ENCODE measurements at places on chromosomes 13 and 19.

DNA sequence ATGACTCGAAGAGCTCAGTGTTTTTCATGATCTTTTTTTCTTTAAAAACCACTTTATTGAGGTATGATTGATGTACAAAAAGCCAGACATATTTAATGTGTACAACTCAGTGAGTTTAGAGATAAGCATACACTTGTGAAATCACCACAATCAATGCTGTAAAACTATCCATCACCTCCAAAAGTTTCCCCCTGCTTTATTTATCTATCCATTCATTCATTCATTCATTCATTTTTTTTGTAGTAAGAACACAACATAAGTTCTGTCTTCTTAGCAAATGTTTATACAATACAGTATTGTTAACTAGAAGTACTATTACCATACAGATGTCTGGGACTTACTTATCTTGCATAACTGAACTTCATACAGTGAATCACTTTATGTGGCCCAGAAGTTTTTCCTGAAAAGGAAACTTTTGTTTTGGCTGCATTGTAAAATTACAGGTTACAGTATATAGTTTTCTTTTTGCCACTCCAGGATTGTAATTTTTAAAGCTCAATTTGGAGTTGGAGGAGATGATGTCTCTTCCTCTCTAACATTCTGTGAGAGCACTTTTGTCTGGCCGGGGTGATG, 6.7 kb downstream of the RAP2A start:
- peak; percentile 20 for DNase-seq

DNA sequence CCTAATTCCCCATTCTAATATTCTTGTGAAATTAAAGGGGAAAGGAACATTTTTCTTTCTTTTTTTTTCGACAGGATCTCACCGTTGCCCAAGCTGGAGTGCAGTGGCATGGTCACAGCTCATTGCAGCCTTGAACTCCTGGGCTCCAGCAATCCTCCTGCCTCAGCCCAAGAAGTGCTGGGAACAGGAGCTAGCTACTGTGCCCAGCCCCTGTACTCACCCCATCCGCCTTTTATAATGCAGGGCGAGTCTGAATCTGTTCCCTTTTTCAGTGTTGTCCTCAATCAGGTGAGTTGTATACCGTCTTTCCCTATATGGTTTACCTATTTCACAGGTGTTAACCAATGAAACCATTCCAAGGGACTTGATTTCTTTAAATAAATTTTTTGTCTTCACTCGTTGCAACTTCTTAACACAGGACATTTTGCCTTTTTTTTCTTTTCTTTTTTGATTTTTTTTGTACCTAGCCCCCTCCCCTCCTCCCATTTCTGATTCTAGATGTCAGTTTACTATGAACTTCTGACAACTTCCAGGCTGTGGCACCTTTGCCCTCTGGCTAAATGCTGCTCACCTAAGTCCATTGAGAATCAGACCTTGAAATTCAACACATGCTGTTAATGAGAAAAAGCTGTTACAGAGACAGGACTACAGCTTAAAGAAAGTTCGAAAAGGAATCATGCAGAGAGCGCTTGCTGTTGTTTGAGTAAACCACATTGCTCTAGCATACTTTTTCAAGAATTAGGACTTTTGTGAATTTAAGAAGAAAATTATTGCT, 562.1 kb upstream of the KLF12 start:
- DNase-seq = no peak

DNA sequence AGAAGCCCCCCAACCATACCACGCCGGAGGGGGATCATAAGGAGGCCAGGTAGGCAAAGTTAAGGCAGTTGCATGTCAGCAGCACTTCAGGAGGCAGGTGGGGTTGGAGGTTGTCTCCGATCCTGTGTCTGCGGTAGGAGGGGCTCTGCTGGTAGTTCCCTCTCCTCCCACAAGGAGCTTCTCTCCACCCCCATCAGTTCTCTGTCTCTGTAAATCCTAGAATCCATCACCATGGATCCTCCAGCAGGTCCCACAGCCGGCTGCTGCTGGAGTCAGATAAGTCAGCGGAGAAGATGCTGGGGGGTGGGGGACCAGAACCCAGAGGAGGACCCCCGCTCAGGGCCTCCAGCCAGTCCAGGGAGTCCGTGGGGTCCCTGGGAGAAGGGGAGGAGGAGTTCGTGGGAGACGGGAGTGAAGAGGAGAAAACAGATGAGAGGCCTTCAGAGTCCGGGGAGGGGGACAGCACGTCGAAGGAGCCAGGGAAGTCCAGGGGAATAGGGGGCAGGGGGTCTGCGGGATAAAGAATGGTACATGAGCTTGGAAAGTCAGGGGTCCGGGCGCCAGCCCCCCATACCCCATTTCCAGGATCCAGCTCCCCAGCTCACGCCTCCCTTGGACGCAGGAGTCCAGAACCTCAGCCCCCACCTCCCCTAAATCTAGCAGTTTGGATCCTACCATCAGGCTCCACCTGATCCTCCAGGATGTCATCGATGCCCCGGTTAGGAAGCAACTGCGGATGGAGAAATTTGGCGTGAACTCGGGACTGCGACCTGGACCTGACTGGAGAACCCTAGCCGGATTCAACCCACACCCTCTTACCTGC, 6.3 kb downstream of the MAMSTR start:
- DNase-seq = peak; percentile 68

DNA sequence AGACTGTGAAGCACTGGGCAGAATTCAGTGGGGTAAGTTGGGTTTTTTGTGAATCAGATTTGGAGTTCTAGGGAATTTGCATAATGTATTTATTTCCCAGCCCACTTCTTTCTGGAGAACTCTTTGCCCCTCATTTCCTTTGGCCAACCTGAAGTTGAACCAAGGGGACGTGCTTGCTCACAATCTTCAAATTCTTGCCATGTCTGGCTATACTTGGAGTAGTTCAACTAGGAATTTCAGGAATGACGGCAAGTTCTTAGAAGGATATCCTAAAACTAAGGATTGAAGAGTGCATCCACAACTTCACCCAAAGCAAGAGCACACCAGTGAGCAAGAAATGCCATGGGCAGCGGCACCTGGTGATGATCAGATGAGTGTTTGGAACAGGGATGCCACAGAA, 88.5 kb downstream of the TEX26 start:
- no peak for DNase-seq

DNA sequence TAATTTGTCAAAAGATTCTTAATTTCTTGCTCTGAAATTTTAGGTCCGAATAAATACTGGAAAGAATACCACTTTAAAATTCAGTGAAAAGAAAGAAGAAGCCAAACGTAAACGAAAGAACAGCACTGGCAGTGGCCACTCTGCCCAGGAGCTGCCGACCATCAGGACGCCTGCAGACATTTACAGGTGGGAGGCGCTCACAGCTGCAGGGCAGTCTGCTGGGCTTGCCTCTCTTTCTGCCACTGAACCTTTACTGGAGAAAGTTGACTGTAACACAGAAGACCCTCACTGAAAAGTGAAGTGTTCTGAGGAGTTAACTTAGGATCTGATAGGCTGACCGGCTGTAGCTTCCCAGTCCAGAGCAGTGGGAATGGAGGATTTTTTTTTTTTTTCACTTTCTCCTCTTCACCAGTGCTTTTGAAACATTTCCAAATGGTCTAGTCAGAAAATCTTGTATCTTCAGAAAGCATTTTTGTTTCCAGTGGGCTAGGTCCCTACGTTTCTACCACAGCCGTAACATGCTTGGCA, 69.1 kb downstream of the URI1 start:
- no peak for DNase-seq

GRCh38 chr19:2038284-2039088, 12.6 kb downstream of the MKNK2 start:
- no peak for DNase-seq

- peak; percentile 85 for DNase-seq
Measured at GRCh38 chr13:101751488-101751887, 299.0 kb downstream of the ITGBL1 start.

DNA sequence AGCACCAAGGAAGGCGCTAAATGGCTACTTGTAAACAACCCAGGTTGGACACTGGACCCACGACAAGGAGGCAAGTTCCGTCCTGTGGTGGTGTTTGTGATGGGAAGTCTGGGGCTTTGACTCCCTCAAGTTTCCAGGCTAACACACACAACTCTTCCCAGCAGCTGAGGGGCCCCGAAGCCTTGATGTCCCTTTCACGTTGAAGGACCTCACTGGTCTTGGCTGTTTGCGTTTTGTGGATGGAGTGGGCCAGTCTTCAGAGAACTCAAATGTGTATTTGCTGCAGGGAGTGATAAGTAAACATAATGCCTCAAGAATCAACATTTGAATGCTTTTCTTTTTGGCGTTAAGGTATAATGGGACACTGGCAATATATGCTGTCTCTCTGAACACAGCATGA, 199.2 kb downstream of the TM9SF2 start:
- no peak for DNase-seq

- DNase-seq = no peak
Measured at GRCh38 chr13:26716984-26717383, 43.6 kb downstream of the GPR12 start.

DNA sequence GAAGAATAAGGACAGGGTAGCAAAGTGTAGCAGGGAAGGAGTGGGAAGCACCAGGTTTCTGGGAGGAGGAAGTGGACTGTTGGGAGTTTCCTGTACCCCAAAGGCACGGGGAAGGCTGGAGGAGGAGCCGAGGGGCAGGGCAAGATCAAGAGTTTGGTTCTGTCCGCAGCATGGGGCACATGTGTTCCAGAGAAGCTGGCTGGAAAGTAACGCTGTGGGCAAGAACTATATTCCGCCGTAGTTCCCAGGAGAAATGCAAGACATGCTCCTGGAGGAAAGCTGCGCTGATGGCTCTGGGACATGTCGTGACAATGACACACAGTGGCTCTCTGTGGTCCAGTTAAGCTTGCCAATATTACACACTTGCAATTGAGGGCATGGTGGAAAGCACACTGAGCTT, 51.7 kb upstream of the KPNA3 start:
- DNase-seq = no peak

DNA sequence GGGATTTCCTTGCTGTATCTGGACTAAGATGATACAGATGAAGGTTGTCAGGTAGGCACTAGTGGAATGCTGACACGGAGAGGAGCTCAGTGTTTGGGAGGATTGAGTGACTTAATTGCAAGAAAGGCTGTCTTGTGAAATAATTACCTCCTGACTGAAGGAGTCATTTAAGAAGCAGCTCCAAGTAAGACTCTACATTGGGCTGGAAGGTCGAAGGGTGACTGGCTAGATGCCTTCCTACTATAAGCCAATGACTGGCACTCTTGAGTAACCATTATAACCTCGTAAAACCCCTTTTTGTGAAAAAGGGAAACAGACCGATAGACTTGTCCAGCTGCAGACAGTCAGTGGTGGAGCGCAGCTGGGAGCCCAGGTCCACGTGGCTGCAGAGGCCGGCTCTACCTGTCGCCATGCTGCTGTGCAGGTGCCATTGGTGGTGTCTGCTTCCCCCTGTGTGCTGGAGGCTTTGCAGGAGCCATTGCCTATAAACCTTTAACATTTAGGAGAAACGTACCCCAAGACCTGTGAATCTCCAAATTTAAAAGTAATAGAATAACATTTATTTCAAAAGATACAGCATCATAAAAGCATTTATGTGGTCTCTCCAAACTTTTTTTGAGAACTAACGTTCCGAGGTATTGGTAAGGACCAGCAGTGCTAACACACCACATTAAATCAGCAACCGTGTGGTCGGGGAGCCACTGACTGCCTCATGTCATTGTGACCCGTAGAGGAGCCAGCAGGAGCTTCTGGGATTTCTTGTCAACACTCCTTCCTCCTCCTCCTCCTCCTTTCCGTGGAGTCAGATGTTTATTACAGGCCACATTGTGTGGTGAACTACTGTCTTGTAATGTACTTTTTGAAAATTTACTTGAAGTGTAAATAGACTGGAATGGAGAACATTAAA, 80.4 kb upstream of the TEX29 start:
- no peak for DNase-seq

DNA sequence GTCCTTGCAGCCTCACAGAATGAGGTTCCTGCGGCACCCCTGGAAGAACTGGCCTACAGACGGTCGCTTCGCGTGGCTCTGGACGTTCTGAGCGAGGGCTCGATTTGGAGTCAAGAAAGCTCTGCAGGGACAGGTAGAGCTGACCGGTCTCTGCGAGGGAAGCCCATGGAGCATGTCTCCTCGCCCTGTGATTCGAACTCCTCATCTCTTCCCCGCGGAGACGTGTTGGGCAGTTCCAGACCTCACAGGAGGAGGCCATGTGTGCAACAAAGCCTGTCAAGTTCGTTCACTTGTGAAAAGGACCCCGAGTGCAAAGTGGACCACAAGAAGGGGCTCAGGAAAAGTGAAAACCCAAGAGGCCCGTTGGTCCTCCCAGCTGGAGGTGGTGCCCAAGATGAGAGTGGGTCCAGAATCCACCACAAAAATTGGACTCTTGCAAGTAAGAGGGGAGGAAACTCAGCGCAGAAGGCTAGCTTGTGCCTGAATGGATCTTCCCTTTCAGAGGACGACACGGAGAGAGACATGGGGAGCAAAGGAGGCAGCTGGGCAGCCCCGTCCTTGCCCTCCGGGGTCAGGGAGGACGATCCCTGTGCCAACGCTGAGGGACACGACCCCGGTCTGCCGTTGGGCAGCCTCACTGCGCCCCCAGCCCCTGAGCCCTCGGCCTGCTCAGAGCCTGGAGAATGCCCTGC, 23.4 kb upstream of the NDUFS7 start:
- DNase-seq = no peak

GRCh38 chr13:85755123-85755522, 44.1 kb downstream of the SLITRK6 start:
- DNase-seq = no peak

- no peak for DNase-seq
Measured at GRCh38 chr19:46481947-46482346, 10.6 kb upstream of the PNMA8A start.

GRCh38 chr13:92830821-92831220, 395.8 kb upstream of the GPC6 start:
- no peak for DNase-seq

DNA sequence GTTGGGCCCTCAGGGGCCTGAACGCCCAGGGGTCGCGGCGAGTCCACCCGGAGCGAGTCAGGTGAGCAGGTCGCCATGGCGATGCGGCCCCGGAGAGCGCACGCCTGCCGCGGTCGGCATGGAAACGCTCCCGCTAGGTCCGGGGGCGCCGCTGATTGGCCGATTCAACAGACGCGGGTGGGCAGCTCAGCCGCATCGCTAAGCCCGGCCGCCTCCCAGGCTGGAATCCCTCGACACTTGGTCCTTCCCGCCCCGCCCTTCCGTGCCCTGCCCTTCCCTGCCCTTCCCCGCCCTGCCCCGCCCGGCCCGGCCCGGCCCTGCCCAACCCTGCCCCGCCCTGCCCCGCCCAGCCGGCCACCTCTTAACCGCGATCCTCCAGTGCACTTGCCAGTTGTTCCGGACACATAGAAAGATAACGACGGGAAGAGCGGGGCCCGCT, at the start of gene CCNA1:
Gene CCNA1 (plus strand): TSS at position 390 of the 439 bp plus-strand sequence. CDS start 562 bp downstream, outside the sequence.
- DNase-seq = no peak

DNA sequence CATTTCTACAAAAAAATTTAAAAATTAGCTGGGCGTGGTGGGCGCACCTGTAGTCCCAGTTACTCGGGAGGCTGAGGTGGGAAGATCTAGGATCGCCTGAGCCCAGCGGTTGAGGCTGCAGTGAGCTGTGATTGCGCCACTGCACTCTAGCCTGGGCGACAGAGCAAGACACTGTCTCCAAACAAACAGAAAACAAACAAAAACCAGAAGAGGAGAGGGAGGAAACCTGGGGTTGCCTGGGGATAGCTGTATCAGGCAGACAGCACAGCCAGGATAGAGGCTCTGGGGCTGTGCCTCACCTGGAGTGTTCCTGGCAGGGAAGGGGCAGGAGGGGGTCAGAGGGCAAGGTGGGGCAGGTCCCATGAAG, 2.6 kb upstream of the POLR2E start:
- DNase-seq = peak; percentile 74

All from mesenchymal stem cell (in vitro differentiated cells and primary cell).